ENCODE measurements at places on chromosomes 1 and 21.

- DNase-seq, result peak; percentile 42
Measured at GRCh38 chr1:12153181-12153785, 13.5 kb upstream of the TNFRSF1B start.

DNA sequence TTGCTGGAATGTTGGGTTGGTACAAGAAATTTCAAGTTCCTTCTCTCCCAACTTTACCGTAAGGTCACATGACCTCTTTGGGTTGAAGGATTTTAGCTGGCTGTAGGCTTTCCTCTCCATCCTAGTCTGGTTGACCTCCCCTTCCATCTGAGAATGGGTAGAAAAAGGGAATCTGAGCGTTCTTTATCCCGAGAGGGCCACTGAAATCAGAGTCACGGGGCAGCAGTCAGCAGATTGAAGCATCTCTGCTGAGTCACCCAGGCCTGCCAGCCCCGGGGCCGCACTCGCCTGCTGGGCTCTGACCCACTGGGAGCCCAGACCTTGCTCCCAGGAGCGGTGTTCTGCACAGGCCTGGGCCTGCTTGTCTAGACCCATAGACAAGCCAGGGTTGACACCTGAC lies 31.0 kb downstream of the TMCC2 start:
- no peak for DNase-seq

DNA sequence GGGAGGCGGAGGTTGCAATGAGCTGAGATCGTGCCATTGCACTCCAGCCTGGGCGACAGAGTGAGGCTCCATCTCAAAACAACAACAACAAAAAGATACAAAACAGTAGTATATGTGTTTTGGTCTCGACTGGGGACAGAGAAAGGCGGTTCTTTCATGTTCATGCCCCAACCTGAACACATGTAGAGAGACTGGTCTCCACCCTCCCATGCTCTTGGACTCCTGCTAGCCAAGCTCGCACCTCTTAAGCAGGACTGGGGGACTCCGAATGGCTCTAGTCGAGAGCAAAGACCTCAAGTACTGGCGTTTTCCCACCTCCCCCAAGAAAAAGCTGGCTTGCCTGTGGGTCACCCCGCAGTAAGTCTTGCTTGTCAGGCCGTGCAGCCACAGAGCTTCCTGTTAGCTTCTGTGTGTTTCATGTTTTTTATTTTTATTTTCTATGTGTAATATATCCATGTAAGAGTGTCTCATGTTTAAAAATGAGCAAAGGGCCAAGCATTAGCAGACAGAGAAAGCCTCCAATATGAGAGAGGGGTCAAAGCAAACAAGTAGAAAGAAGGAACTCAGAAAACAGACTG lies 91.6 kb downstream of the SCCPDH start:
- no peak for DNase-seq

DNA sequence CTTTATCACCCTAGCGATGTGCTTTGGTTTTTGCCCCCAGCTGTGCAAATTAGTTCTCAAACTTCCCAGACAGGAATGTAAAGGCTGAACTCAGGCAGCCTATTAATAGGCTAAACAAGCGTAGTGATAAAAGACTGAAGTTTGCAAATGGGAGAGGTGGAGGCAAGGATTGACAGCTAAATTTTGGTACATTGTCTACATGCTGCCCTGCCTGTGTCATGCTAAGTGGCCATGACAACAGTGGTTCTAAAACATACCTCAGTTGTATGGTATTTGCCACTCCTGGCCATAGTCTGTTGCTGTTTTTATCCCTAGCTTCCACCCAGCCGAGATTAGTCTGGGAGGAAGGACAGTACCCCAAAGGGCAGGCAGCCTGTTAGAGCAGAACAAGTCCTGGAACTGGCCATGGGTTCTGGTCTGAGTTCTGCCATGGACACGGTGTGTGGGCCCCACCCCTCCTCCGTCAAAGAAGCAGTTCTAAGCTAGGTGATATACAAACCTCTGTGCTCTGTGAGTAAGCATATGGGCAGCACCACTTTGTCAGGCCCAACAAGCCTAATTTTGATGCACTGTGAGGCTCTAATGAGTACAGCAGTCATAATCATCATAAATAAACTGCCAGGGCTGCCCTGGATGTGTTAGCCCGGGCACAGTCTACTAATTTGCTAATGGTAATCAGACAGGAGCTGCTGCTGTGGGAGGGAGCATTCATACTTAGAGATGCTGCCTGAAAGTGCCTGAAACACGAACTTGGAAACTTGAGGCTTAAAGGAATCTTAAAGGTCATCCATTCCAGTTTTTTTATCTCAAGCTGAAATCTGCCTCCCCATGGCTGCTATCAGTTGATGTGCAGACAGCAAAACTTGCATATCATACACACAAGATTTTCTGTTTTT lies 177.1 kb downstream of the HHAT start:
- no peak for DNase-seq

DNA sequence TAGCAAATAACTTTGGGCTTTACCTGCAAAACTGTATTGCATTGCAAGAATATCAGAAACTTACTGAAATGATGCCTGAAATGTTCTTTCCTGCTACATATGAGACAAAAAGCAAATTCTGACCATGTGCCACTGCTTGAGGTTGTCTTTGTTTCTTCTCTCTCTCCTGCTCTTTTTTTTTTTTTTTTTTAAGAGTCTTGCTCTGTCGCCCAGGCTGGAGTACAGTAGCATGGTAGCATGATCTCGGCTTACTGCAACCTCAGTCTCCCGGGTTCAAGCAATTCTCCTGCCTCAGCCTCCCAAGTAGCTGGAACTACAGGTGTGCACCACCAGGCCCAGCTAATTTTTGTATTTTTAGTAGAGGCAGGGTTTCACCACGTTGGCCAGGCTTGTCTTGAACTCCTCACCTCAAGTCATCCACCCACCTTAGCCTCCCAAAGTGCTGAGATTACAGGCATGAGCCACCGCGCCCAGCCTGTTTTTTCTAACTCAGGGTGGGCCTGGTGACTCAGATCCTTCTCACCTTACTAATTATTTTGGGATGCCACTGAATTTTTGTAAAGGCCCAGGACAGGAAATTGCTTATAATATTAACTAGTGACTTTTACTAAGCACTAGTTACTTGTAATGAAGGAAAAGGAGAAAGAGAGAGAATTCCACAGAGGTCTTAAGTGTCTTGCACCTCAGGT lies 35.9 kb downstream of the DNASE2B start:
- DNase-seq, result no peak

GRCh38 chr1:18360251-18360650 lies 120.5 kb upstream of the KLHDC7A start:
- DNase-seq, result no peak

GRCh38 chr1:209318181-209319056 lies 265.1 kb upstream of the CAMK1G start:
- no peak for DNase-seq

- no peak for DNase-seq
Measured at GRCh38 chr1:110091381-110091780, 20.9 kb upstream of the UBL4B start.

GRCh38 chr1:189152685-189153084 lies 1325.0 kb downstream of the BRINP3 start:
- no peak for DNase-seq

DNA sequence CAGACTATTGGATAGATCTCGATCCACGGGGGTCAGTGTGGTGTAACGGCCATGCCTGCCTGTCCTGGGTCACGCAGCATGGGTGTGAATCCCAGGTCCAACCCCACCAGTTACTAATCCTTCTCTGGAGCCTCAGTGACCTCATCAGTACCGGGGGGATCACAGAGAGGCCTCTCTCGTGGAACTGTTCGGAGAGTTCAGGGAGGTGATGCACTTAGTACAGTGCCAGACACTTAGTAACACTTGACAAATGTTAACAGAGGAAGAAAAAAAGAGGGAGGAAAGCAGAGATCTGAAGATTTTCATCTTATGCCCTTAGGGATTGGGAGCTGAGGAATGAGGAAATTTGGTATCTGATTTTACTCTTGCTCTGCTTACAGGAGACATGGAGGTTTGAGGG lies 2.9 kb downstream of the ABCA4 start:
- no peak for DNase-seq
